ENCODE measurements at places on chromosomes 5 and 9.

DNA sequence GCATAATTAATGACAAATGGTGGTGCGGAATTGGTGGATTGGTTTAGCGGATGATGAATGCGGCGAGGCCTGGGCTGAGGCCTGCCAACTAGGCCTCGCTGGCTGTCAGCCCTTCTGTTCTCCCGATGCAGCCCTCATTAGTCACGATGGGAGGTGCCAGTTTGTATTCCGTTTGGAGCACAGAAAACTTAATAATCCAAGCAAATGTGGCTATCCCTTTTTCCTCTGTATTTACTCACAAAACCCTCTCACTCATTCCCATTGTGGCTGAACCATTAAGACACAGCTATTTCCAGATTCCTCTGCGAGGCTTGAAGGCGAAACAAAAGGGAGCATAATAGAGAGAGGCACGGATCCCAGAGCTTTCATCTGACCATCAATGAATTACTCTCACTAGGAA lies 114.3 kb downstream of the MVB12B start:
- DNase-seq: no peak

GRCh38 chr9:4923580-4924544 lies 61.2 kb upstream of the JAK2 start:
- DNase-seq: peak; percentile 3

DNA sequence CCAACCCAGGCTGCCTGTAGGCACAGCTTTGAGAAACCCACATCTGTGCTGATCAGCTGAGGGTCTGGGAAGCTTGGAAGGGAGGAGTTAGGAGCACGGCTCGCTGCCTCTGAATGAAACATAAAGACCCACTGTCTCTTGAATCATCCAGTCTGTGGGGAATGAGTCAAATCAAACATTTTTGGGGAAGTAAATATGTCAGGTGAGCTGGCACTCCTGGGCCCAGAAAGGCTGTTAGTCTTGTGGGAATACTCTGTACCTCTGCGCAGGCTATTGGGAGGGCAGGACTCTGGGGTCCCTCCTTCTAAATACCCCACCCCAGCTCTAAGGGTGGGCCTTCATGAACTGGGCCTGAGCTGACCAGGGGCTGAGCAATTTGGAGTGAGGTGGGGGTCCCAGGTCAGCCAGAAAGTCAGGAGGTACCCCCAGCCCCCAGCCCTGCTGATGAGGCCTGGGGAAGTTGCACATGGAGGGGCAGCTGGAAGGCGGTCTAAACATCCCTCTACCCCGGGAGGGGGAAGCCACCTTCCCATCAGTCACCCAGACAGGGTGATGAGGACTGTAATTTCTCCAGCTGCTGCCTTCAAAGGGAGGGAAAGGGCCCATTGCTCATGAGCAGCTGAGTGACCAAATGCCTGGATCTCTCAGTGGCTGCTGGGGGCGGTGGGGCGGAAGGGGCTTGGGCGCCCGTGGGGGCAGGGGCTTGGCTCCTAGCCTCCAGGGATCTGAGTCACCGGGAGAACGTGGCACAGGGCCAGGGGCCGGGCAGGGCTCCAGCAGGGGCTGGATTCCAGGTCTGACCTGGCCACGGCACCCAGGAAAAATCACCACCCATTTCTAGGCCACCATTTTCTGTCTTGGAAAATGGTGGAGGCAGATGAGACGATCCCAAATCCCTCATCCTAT lies 10.8 kb downstream of the FIBCD1 start:
- DNase-seq: peak; percentile 92

- no peak for DNase-seq
These were observed 208.3 kb downstream of the ENC1 start for GRCh38 chr5:74432216-74432615.

DNA sequence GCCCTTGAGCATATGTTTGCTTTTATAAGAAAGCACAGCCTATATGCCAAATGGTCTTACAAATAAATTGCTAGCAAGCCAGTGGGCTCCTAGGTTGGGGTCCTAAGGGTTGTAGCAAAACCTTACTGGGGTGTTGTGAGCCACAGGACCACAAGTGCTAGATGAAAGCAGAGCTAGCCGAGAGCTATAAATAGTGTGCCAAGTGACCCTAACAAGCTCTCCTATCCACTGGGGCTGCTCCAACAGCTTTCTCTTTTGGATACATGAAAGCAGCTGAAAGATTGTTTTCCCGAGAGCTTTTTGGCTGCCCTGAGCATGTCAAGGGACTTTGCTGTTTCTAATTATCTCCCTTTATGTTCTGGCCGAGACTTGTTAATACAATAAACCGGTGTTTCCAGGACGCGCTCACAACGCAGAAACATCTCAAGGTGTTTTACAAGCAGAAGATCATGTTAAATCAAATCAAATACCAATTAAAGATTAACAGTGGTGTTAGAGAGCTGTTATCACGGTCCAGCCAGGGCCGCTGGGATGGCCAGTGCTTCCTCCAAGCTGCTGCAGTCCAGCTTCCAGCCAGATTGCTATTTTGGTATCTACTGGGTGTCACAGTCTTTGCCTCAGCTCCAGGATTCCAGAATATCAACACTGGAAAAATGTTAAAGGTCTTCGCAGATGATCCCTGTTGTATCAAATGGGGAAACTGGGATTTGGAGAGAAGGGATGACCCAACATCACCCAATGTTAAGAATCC lies 351.0 kb downstream of the ASTN2 start:
- DNase-seq: no peak

DNA sequence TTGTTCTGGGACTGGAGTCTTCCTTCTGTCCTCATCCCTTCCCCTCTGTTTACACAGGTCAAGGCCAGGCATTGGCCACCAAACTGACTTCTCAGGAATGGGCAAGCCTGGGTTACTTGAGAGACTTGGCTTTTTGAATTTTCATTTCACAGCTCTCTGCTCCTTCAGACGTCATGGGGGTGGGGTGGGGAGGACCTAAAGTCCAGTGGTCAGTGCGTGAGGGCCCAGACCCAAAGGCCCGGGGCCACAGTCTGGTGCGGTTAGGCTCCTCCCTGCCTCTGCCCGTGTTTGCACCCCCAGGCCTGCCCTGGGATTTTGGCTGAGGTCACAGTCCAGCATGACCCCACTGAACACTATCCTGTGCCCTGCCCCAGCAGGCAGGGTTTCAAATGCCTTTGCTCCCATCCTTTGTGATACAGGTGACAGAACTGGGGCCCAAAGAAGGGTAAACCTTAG lies 4.1 kb upstream of the CXXC5 start:
- peak; percentile 2 for DNase-seq

GRCh38 chr5:40746703-40747102 lies 9.1 kb downstream of the TTC33 start:
- DNase-seq: no peak

DNA sequence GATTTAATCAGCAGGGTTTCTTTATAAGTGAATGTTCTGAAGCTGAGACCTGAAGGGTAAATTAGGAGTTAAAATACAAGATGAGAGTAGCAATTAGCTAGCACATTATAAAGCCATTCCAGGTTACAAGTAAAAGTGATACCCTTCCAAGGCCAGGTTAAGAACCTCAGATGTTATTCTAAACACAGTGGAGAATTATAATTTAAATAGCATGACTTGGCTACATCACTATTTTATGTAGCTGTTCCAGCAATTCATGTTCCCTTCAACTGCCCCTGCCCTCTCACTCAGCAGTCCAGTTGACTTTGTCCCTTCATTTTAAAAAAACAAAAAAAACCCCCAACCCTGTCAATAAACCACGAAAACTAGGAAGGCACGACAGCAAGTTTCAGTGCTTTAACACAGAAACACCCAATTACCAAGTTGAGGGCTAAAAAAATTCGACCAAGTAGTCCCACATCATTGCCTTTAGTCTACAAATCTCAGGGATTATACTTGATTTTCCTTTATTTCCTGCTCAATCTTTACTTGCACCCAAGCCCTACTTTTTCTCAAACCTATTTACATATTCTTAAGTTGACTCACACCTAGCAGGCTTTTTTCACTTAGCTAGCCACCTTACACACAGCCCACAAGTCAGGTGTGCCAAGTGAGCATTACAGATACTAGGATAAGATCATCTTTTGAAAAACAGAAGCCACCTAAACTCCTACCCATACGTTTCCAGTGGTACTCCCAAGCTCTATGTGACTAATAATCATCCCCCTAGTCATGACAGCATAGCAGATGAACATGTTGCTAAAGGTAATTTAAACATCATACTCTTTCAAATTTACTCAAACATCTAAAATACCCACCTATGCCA lies 3.4 kb downstream of the RPL37 start:
- no peak for DNase-seq
